ENCODE measurements at places on chromosomes 13 and 19. TPM values are rescaled to one million over a fixed set of nuclear protein-coding genes. Genes with fewer than 3 reads are reported as not detected.

- no peak for DNase-seq
- H3K4me3 ChIP-seq: no peak overlapping the region
- H3K36me3 ChIP-seq: no peaks in the 10 kb centered on the region
- H3K4me1 ChIP-seq: no peaks in the 10 kb centered on the region
- no peaks in the 10 kb centered on the region for H3K27me3 ChIP-seq
Measured at GRCh38 chr13:85282876-85283275, 516.3 kb downstream of the SLITRK6 start.

DNA sequence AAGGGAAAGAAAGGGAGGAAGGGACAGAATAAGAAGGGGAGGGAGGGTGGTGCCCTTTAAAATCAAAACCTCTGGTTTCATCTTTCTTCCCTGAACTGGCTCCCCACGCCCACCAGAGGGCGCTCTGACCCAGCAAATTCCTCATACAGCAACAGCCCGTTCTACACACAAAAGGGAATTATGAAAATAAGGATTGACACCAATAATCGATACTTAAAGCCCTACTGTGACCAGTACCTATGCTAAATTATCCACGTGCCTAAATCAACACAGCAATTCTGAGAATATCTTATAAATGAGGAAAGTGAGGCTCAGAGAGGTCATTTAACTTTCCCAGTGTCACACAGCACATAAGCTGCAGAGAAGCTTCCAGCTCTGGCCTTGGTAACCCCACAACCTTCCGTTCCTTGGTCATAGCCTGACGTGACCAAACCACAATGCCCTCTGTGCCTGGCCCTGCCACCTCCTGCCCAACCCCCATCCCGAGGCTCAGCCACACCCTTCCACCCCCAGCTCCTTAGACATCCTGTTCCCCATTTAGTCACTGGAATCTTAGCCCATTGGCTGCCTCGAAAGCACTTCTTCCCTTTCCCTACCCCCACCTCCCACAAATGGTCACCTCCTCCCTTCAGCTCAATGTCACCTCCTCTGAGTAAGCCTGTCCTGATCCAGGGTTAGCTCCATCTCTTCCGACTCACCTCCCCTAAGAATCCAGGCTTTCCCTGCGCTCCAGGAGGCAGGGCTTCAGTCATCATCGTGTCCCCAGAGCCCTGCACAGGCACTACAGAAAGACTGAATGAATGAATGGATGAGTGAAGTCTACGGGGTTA, 34.2 kb upstream of the PNMA8B start:
- peak overlapping the region; percentile 80 for H3K27ac ChIP-seq
- H3K36me3 ChIP-seq: peaks cover 15% of the 10 kb centered on the region
- no peak overlapping the region for H3K4me3 ChIP-seq
- peak; percentile 81 for DNase-seq
- peaks cover 40% of the 10 kb centered on the region for H3K4me1 ChIP-seq

- no peaks in the 10 kb centered on the region for H3K27me3 ChIP-seq
- peaks cover 11% of the 10 kb centered on the region for H3K4me1 ChIP-seq
- no peak overlapping the region for H3K4me3 ChIP-seq
Measured at GRCh38 chr13:48749699-48750473, 96.2 kb downstream of the CYSLTR2 start.

ZNF575 gene
- 6.2 TPM for total RNA-seq

DNA sequence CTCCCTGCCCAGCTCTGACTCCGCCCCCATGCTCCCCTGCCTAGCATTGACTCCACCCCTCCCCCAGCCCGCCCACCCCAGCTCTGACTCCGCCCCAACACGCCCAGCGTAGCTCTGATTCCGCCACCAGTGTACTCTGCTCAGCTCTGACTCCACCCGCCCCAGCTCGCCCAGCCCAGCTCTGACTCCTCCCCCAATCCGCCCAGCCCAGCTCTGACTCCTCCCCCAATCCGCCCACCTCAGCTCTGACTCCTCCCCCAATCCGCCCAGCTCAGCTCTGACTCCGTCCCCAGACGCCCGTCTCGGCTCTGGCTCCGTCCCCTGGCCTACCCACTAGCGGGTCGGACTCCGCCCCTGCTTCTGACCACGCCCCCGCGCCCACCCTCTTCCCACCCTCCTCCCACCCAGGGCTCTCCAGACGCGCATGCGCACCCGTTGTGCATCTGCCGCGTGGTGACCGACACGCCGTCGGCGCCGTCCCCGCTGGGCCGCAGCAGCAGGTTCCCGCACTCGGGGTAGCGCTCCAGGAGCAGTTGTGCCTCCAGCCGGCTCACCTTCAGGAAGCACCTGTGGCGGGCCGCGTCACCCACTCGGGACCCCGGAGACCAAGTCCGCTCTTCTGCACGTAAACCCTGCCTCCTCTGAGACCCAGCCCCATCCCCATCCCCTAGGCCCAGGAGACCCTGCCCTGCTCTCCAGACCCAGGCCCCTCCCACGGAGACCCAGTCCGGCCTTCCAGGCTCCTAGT, 10.2 kb downstream of the STAP2 start:
- H3K4me1 ChIP-seq: peaks cover 27% of the 10 kb centered on the region
- H3K4me3 ChIP-seq: peak overlapping the region; percentile 83
- H3K27ac ChIP-seq: peak overlapping the region; percentile 95
- DNase-seq: peak; percentile 98

DNA sequence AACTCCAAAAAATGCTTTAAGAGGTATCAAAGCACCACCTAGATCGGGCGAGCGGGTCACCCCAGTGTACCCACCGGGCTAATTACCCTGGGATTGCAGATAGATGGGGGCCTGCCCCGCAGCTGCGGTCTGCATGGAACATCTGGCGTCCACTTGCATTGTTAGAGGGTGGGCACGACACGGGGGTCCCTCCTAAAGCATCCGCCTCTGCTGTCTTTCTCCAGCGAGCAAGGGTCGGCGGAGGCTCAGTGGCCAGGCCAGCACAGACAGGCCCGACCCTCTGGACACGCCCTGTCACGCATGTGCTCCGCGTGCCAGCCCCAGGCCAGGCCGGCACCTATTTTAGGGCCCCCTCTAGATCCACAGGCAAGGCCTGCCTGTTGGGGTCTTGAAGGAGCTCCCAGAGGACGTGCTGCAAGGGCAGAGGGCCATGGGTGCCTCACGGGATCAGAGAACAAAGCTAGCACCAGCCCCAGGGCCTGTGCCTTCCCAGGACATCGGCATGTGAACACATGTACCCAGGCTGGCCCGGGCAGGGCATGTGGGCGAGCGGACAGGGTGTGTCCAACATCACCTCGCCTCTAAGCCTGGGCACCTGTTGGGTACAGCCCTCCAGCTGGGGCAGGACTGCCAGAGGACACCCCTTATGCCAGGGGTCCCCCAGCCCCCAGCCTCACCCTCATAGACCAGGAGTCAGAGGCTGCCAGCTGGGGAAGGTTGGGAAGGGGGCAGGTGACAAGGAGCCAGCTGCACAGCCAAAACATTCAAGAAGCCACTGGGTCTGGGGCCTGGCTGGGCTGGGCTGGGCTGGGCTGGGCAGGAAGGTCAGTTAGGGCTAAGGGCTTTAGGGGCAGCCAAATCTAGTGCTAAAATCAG, 35.6 kb upstream of the NANOS3 start:
- H3K27ac ChIP-seq: peak overlapping the region; percentile 90
- peaks cover 60% of the 10 kb centered on the region for H3K4me1 ChIP-seq
- H3K4me3 ChIP-seq: peak overlapping the region; percentile 94
- DNase-seq: peak; percentile 29

DNA sequence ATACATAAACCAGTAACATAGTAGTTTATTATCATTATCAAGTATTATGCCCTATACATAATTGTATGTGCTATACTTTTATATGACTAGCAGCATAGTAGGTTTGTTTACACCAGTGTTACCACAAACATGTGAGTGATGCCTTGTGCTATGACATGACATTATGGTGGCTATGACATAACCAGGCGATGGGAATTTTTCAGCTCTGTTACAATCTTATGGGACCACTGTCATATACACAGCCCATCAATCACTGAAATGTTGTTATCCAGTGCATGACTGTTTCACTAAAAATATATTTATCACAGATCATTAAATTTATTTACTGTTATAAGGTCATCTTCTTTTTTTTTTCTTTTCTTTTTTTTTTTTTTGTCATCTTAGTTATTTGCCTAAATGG, 674.5 kb downstream of the PCDH17 start:
- H3K36me3 ChIP-seq: no peaks in the 10 kb centered on the region
- H3K27ac ChIP-seq: no peak overlapping the region
- H3K4me1 ChIP-seq: no peaks in the 10 kb centered on the region
- H3K4me3 ChIP-seq: no peak overlapping the region

GRCh38 chr13:77898097-77898496, 20.5 kb downstream of the EDNRB start:
- no peaks in the 10 kb centered on the region for H3K36me3 ChIP-seq
- no peak for DNase-seq
- no peaks in the 10 kb centered on the region for H3K27me3 ChIP-seq
- no peaks in the 10 kb centered on the region for H3K4me1 ChIP-seq
- H3K27ac ChIP-seq: no peak overlapping the region

- H3K4me3 ChIP-seq: no peak overlapping the region
- H3K36me3 ChIP-seq: peaks cover 42% of the 10 kb centered on the region
- peaks cover 41% of the 10 kb centered on the region for H3K4me1 ChIP-seq
- no peaks in the 10 kb centered on the region for H3K27me3 ChIP-seq
- peak overlapping the region; percentile 69 for H3K27ac ChIP-seq
Measured at GRCh38 chr19:17109962-17110598, 34.5 kb downstream of the MYO9B start.

DNA sequence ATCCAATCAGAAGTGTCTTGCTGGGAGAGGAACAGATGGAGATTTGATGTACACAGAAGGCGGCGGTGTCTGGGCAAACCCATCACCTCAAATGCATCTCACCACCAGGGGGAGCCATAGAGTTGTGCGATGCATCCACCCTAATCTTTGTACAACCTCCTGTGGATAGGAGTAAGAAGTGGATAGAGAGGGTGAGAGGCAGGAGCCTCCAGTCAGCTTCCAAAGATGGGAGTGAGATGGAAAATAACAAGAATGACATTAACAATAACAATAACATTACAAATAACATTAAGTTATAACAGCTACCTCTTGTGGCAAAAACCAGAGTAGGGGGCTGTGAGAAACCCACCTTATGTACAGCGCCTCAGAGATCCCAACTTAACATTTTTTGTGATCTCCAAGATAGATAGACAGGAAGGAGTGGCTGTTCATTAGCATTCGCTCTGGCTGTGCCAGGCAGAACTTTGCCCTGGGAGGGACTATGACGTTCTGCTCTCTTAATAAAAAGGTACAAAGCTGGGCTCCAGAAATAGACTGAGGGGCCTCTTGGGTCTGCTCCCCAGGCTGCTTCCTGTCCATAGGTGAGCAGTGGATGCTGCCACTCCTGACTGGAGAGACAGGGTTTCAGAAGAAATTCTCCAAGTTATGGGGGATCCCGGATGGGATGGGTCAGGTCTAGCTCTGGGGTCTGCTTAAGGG, 5.2 kb upstream of the CEACAM18 start:
- peaks cover 7% of the 10 kb centered on the region for H3K4me1 ChIP-seq
- no peak overlapping the region for H3K4me3 ChIP-seq
- no peak overlapping the region for H3K27ac ChIP-seq
- H3K27me3 ChIP-seq: peaks cover 2% of the 10 kb centered on the region
- no peaks in the 10 kb centered on the region for H3K36me3 ChIP-seq
